ENCODE measurements at places on chromosomes 1 and 21.

DNA sequence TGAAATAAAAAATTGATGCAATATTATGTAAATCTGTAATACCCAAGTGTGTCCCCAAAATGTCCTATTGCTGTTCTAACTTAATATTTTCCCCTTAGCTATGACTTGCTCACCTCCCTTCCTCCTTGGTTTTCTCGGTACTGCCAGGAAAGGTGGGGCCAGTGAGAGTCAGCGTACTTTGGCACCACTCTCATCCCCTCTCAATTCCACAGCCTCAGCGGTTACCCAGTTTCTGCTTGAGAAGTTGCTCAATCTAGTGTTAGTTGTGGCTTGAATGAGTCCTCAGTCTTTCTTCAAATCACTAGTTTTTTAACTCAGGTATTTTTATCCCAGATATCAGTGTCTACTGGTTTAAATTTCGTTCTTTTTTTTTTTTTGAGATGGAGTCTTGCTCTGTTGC is 32.3 kb downstream of the BCAS2 start:
- DNase-seq: no peak

DNA sequence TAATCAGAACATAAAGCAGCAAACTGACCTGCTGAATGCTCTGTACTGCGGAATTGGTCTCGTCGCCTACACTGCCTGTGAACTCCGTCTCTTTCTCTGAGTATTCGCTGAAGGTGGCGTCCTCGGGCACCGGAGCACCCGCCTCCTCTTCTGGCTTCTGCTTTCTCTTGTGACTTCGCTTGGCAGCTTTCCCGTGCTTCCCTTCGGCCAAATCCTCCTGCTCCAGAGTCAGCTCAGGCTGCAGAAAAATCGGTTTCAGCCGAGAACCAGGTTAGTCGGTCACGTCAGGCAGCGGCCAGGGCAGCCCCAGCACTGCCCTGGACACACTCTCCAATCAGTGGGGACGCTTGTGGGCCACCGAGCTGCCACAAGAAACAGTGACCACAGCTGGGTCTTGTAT is 35.8 kb upstream of the RIPK4 start:
- no peak for DNase-seq

GRCh38 chr1:150552128-150552910 is 3.1 kb downstream of the ADAMTSL4 start:
- DNase-seq: peak; percentile 81

- DNase-seq: no peak
Measured at GRCh38 chr1:42914092-42914627, 44.5 kb downstream of the SLC2A1 start.

DNA sequence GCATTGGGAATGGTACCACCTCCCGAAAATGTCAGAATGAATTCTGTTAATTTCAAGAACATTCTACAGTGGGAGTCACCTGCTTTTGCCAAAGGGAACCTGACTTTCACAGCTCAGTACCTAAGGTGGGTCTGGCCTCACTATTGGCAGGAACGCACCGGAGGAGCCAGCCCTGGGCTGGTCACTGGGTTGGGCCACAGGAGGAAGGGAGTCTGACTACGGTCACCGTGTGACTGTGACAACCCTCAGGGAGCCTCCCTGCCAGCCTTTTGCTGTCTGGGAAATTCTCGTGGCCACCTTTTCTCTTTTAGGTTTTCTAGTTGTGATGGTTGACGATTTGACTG is 2.2 kb downstream of the IL10RB start:
- DNase-seq: no peak

DNA sequence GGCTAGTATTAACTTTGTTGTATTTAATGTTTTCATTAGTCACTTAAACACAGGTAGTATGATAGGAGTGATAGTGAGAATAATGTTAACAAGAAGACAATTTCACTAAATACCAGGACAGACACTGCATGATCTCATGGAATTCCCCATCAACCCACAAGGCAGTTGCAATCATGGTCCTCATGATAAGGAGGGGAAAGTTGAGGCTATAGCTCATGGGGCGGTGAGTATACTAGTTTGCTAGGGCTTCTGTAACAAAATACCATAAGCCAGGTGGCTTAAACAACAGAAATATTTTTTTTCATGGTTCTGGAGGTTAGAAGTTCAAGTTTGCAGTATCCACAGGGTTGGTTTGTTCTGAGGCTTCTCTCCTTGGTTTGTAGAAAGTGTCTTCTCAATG is 115.8 kb downstream of the DSCAM start:
- no peak for DNase-seq

DNA sequence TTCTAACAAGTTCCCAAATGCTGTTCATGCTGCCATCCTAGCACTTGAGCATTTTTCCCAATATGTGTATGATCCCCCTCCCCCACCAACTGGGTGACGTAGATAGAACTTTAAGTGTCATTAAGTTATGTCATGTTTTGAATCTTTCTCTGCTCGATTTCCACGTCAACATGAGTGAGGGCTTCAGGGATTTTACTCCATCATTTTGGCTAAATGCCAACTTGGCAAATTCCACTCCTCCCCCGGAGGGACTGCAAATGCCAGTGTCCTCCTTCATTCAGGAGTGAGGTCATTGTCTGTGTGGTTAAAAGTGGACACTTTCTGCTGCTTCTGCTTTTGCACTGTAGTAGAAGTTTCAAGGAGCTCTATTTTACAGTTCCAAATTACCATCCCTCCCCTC is 201.7 kb downstream of the FGGY start:
- no peak for DNase-seq

DNA sequence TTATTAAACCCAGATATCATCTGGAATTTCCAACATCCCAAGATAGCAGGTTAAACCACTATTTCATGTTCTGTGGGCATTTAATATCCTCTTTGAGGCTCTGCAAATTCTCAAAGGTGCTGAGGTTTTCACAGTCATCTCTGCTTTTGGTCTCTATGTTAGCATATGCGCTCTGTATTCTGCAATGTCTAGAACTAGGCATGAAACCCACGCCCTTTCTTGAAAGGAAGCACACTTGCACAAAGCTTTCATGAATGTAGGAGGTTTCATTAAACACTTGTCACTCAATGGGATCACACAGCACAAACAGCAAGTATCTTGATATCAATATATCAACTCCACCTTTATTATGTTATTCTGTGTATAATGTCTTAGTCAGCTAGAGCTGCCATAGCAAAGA is 172.0 kb upstream of the USP24 start:
- no peak for DNase-seq

GRCh38 chr1:107991371-107992066 is 26.5 kb upstream of the VAV3 start:
- no peak for DNase-seq

- DNase-seq: peak; percentile 85
Measured at GRCh38 chr1:182595641-182596240, 6.7 kb upstream of the RNASEL start.

GRCh38 chr1:109620401-109620791 is 759 bp downstream of the AMPD2 start:
- no peak for DNase-seq

DNA sequence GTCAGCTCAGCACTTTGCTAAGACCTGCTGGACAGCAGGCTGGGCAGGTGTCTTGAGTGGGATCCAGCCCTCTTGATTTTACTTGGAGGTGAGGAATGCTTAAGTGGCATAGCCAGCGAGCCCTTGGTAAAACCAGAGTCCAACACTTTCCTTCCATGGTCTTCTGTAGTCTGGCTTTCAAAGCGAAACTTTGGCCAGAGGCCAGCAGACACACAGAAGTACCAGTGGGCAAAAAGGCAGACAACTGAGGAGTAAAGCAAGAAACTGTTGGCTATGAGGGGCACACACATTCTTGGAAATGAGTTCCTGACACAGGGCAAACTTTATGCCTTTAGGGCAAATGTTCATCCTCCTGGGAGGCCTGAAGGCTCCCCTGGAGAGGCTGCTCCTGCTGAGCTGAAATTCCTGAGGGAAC is 281.0 kb upstream of the POU3F1 start:
- no peak for DNase-seq

- no peak for DNase-seq
Measured at GRCh38 chr21:42352441-42353095, 1.8 kb upstream of the TFF2 start.

DNA sequence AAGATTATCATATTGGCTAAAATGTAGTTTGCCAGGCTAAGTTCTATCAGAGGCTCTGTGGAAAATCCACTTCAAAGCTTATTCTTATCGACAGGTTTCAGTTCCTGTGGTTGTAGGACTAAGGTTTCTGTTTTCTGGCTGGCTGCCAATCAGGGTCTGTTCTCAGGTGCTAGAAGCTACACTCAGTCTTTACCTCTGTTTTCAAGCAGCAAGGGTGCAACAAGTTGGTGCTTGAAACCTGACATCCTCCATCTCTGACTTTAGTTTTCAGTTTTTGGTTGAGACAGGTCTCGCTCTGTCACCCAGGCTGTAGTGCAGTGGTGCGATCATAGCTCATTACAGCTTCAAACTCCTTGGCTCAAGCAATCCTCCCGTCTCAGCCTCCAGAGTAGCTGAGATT is 15.3 kb upstream of the TMCO2 start:
- DNase-seq: peak; percentile 32

DNA sequence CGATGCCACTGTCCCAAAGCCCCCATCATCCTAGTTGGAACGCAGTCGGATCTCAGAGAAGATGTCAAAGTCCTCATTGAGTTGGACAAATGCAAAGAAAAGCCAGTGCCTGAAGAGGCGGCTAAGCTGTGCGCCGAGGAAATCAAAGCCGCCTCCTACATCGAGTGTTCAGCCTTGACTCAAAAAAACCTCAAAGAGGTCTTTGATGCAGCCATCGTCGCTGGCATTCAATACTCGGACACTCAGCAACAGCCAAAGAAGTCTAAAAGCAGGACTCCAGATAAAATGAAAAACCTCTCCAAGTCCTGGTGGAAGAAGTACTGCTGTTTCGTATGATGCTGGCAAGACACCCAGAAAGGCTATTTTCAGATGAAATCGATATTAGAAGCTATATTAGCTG is 8.1 kb downstream of the RHOU start:
- no peak for DNase-seq

DNA sequence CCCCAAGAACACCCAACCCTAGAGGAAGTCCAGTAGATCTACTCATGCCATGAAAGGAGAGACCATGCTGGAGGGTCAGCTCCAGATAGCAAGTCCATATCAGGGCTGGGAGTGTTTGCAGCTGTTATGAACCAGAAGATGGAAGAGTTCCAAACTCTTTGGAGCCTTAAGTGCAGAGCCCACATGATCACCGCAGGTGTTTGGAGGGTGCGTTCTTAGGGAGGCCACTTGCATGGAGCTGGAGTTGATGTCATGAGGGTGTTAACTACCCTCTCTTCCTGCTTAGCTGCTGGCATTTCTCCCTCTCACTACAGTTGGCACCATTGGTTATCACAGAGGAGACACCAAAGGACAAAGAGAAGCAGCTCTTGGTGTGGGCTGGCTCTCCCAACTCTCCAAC is 616.9 kb downstream of the AJAP1 start:
- no peak for DNase-seq

- no peak for DNase-seq
Measured at GRCh38 chr1:1876335-1876930, 14.5 kb downstream of the GNB1 start.

DNA sequence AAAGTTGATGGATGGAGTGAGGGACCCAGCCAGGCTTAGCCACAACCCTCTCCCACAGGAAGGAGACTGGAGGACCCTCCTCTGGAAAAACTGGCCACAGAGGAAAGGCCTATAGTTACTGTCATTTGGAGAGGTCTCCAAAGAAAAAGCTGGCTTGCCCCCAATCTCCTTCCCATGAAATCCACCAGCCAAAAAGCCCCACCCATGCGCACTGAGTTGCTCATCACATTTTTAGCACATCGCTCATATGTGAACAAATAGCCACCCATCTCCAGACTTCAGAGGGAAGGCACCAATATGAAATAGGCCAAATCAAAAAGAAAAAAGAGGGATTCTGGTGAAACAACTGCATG is 36.9 kb upstream of the QSOX1 start:
- DNase-seq: no peak

DNA sequence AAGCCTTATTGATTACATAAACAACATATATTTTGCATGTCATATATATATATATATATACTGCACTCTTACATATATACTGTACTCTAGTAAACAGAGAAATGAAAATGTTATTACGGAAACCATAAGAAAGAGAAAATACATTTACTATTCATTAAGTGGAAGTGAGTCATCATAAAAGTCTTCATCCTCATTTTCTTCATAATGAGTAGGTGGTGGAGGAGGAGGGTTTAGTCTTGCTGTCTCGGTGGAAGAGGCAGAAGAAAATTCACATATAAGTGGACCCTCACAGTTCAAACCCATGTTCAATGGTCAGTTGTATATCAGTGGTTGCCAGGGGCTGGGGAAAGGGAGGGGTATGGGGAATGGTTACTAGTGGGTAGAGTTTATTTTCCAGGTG is 8.0 kb upstream of the IFNLR1 start:
- no peak for DNase-seq

GRCh38 chr1:53541263-53541625 is 82.0 kb downstream of the DMRTB1 start:
- DNase-seq: no peak

- DNase-seq: no peak
Measured at GRCh38 chr1:53495633-53496345, 36.6 kb downstream of the DMRTB1 start.

- DNase-seq: peak; percentile 87
Measured at GRCh38 chr1:11929849-11930248, 3.6 kb upstream of the KIAA2013 start.

DNA sequence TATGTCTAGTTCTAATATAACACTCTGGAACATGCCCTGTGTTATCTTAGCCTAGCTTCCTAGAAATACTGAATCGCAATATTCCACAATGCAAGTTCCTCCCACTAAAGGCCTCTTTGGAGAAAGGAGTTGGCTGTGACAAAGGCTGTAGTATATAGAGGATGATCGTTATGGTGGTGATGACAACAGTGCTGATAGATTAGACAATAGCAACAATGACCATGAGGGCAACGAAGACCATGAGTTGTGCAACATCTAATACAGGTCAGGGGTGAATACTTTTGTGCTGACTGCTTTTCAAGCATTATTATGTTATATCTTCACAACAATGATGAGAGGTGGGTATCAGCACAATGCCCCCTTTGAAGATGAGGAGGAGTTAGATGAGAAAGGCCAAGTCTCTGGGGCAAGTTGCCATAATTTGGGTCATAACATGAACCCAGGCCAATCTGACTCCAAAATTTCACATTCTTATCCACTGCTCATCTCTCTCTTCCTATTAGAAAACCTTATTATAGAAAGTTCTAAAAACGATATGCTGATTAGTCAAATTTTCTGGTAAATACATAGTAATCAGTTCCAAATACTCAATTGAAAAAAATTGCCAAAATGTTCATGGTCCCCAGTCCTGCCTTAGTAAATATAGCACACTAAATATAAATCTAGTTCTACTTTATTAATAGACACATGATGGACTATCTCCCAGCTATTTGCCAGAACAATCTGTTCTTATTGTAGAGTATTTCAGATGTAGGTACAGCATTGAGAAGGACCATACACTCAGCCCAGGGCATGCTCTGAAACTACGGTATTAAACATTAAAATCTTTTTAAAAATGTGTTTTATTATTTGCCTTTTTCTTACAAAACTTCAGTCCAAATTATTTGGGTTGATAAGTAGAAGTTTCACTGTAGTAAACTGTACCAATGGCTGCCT is 37.5 kb downstream of the HIVEP3 start:
- DNase-seq: no peak

DNA sequence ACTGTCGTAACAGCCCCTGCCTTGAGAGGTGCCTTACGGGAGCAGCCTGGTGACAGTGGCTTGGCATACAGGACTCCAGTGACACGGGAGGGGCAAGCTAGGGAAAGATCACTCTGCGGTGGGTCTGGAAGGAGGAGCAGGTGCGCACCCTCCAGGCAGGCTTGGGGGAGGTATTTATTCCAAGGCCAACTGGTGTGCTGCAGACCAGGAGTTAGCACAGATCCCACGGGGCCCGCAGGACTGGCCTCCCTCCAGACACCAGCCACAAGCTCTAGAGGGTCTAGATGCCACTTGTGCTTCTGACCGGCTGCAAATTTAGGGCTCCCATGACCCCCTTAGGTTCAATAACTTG is 22.1 kb downstream of the PSEN2 start:
- no peak for DNase-seq
